ENCODE measurements at places on chromosomes 7 and 10.
A peak's percentile ranks its signal among the peaks of the same experiment; 100 is the strongest.

GRCh38 chr7:20079080-20079479 is 138.1 kb downstream of the MACC1 start:
- no peak for DNase-seq

GRCh38 chr7:3037259-3037658 is 6.4 kb downstream of the CARD11 start:
- no peak for DNase-seq

DNA sequence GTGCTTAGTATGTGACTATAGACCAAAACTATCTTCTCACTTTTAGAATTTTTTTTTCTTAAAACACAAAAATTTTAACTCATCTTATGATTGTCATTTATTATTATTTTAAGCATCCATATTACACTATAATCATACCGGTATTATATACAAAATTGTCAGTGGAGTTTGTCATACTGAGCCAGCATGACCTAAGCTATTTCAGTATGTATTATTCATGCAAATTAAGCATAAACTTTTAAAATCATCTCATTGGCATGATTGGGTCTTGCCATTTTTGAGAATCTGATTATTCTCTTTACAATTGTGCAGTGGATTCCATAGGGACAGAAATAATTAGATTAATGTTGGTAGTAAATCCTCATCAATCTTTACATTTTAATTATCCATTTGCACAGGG is 46.2 kb upstream of the STMP1 start:
- no peak for DNase-seq

GRCh38 chr7:106465704-106466468 is 181.1 kb upstream of the NAMPT start:
- no peak for DNase-seq

GRCh38 chr10:124252097-124252715 is 158.8 kb upstream of the CHST15 start:
- no peak for DNase-seq

DNA sequence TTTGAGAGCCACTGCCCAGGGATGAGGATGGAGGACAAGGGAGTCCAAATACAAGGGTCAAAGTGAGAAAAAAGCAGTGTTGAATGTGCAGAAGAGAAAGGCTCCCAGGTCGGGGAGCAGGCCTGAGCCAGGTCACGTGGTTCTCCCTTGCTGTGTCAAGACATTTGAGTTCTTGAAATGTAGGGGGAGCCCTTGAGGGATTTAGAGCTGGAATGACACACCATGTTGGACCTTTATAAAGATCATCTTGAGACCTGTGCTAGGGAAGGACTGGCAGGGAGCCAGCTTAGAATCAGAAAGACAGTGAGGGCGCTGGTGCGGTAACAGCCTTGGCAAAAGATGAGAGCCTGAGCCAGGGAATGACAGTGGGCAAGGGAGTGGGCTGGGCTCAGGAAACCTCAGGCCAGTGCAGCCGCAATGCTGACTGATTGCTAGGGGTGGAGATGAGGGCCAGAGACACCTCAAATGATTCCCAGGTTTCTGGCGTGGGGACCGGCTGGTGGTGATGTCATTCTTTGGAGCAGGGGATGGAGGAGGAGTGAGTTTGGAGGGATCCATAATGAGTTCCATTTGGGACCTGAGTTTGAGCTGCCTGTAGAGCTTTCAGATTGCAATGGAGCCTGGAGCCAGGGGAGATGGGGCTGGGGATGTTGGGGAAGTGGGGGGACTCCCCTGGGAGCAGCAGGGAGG is 120.1 kb downstream of the PTPN20 start:
- DNase-seq = no peak

- no peak for DNase-seq
Measured at GRCh38 chr10:35559416-35559815, 45.7 kb upstream of the GJD4 start.

GRCh38 chr7:37081436-37081835 is 357.1 kb upstream of the AOAH start:
- no peak for DNase-seq

- DNase-seq = peak; percentile 23
Measured at GRCh38 chr10:103517234-103518085, 24.0 kb downstream of the NEURL1 start.

- DNase-seq = peak; percentile 66
Measured at GRCh38 chr7:30164567-30164966, 29.8 kb downstream of the MTURN start.

GRCh38 chr10:64071218-64071617 is 550.0 kb downstream of the REEP3 start:
- DNase-seq = no peak

DNA sequence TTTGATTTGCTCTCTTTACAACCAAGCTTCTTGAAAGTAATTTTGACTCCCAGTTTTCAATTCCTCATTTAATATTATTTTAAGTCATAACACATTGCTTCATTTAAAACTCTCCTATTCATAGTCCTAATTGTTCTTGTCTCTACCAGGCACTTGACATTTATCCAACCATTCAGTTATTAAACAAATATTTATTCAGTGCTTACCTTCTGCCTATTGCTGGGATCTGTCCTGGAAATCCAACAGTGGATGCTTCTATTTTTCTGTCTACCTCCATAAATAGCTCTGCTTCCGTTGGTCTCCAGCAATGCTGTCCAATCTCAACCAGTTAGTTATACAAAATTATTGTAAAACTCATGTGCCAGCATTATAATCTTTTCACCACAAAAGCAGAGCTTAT is 615.1 kb downstream of the ZWINT start:
- DNase-seq = no peak

DNA sequence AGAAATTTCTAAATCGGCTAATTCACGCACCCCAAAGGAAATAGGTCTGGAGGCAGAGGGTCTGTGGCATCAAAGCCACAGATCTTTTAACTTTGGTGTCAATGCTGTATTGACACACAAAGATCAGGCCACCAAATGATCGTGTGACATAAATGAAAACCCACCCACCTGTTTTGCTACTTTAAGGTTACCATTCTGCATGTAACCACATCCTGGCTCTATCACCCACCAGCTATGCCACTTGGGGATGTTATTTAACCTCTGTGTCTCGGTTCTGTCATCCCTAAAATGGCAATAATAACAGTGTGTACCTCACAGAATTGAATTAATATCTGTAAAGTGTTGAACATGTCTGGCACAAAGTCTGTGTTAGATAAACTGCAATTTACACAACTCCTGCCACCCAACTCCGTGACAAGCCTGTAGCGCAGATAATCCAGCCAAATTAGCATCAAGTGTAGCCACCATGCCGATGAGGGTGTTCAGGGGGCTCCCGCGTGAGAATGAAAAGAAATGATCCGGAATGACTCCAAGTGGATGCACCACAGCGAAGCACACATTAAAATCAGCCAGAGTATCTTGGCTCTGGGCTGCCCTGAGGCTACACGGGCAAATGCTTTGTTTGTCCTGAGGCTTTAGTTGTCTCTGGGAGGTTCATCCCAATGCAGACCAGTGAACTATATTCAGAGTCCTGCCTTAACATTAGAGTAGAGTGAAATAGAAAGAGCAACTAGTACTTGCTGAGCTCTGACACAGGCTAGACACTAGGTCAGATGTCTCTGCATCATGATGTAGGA is 158.4 kb upstream of the NEBL start:
- no peak for DNase-seq

DNA sequence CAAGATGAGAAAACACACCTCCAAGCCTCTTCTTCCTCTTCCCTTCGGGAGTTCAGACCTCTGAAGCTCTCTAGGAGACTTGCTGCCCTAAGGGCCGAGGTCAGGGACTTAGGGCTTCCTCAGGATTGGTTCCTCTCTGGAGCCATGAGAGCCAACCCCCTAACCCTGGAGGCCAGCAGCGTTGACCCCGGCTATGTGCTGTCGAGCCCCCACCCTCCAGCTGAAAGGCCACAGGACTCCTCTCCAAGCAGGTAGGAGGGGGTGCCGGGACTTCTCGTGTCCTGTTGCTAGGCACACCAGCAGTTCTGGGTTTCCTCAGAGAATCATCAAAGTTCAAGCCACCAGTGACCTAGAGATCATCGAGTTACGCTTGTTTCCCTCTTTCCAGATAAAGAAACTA is 87.4 kb downstream of the ARHGAP22 start:
- no peak for DNase-seq

DNA sequence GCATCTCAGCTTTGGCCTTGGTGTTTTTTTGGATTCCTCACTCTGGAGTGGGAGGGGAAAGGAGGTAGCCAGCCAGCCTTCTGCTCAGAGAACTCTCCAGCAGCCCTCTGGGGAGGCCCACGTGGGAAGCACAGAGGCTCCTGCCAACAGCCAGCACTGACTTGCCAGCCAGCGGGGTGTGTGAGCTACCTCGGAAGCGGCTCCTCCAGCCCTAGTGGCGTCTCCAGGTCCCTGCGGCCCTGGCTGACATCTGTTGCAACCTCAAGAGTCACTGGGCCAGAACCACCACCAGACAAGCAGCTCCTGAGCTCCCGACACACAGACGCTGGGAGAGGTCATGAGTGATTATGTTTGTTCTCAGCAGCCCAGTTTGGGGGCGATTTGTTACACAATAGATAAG is 180.2 kb upstream of the FZD8 start:
- no peak for DNase-seq

GRCh38 chr7:126065766-126066165 is 1136.1 kb upstream of the POT1 start:
- DNase-seq = no peak

DNA sequence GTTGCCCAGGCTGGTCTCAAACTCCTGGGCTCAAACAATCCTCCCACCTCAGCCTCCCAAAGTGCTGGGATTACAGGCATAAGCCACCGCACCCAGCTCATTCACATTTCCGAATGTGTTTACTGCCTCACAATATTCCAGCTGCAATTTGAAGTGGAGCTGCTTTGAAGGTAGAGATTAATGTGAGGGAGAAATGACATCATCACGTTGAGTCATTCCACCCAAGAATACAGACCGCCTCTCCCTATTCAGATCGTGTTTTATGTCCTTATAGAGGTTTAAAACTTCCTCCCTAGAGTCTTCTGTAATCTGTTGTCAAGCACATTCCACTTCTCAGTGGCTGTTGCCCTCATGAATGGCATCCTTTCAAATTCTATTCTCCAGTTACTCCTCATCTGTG is 100.4 kb upstream of the PDGFA start:
- DNase-seq = no peak

DNA sequence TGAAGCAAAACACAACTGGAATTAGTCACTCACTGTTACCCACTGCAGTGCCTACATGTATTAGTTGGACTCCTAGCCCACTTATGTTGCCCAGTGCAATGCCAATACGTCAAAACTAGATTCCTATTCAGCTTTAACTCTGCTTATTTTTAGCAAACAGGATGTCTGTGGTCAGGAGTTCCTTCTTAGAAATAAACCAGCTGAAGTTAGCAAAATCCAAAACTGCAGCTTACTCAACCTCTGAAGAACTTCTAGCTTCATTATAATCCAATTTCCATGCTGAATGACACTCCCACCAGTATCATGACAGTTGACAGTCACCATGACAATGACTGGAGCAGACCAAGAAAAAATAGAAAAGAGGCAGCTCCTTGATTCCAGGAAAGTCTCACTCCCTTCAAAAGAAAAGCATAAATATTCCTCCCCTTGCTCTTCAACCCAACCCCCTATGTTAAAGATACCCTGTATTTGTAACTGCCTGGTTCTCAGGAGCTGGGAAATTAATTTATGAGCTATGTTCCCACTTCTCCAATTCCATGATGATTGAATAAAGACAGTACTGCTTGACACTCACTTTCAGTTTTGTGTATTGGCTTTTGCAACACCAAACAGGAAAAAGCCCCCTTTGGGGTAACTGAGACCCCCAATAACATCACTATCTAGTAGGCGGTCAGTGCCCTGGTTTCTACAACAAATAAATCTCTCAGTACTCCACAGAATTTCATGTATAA is 327.4 kb downstream of the SORCS1 start:
- DNase-seq = no peak

GRCh38 chr7:17422966-17423365 is 124.5 kb downstream of the AHR start:
- DNase-seq = no peak

DNA sequence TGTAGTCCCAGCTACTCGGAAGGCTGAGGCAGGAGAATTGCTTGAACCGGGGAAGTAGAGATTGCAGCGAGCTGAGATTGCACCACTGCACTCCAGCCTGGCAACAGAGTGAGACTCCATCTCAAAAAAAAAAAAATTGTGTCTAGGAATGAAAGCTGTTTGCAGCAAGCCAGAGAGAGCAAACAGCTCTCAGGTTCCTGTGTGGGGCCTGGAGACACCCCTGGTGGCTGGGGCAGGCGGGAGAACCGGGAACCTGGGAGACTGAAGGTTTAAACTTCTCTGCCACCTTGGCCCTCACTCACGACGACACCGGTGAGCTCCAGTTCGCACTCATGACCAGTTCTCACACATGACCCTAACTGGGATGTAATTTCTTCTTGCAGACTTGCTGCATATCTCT is 13.2 kb upstream of the UNCX start:
- DNase-seq = no peak

DNA sequence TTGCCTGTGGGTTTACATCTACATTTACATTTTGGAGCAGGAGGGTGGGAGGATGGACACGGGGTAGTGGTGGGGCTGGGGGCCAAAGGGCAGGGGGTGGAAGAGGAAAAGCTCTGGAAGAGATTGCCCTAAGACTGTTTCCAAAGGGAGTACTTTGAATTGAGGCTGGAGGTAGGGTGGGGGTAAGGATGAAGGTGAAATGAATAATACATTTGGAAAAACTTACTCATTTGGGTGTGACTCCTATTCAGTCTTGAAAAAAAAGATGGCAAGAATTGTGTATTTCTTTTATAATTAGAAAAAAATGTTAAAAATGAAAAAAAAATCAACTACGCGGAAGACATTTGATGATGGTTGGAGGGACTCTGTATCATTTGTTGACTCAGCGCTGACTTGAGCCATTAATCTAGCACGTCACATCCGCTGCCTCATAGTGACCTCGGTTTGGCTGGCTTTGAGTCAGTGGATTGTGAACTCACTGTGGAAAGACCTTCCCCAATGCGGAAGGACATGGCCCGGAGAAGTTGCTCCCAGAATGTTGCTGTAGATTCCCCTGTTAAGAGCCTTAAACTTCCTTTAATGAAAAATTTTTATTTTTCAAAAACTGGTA is 2.8 kb downstream of the FAM180A start:
- no peak for DNase-seq

- no peak for DNase-seq
Measured at GRCh38 chr7:1899951-1900762, 230.1 kb downstream of the ELFN1 start.

GRCh38 chr7:91127959-91128358 is 136.3 kb upstream of the FZD1 start:
- no peak for DNase-seq

- no peak for DNase-seq
Measured at GRCh38 chr7:101875283-101875846, 57.9 kb downstream of the CUX1 start.

- DNase-seq = no peak
Measured at GRCh38 chr7:21996641-21997040, 50.9 kb upstream of the CDCA7L start.

GRCh38 chr7:14403587-14403986 is 414.1 kb upstream of the ETV1 start:
- no peak for DNase-seq

GRCh38 chr7:47669178-47669891 is 87.4 kb upstream of the TNS3 start:
- DNase-seq = peak; percentile 86

All from GM10248 (cell line).